ENCODE measurements at places on chromosomes 16 and 17.

DNA sequence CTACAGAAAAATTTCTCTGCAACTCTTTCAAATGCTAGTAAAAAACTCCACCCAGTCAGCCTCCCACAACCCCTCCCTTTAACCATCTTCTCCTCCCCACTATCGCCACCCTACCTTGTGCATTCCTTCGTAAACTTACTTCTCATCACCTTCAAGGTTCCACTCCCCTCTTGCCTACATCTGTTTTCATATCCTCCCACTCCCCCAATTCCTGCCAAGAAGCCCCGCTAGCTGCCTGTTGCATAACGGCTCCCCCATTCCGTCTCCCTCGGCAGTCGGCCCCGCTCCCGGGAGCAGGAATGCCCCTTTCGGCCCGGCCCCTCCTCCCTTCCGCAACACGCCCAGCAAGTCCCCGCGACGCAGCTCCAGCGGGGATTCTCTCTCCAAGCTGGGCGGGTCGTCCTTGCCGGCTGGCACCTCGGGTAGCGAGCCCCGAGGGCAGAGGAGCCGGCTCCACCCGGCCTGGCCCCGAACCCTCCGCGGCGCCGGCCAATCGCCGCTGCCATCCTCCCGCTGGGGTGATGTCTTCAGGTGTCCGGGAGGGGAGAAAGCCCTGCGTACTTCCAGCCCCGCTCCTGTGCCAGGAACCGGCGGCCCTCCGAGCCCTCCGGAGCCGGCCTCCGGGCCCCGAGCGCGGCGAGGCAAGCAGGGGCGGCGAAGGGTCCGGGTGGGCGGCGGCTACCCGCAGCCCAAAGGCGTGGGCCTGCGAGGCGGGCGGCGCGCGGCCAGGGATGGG is 1.5 kb downstream of the PHLPP2 start:
- DNase-seq, result peak; percentile 28

GRCh38 chr17:27326051-27326450 is 32.1 kb downstream of the WSB1 start:
- DNase-seq, result no peak

GRCh38 chr16:8720080-8720966 is 45.9 kb downstream of the ABAT start:
- peak; percentile 52 for DNase-seq

DNA sequence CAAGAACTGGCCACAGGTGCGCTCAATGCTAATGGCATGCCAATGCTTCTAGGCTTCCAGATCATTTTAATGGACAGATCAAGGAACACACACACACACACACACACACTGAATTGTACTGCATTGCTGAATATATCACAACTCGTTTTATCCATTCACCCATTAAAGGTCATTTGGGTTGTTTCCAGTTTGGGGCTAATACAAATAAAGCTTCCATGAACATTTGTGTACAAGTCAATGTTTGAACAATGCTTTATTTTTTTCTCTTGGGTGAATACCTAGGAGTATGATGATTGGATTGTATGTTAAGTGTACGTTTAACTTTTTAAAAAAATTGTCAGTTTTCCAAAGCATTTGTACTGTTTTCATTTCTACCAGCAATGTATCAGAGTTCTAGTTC is 3.6 kb upstream of the PCTP start:
- no peak for DNase-seq

- no peak for DNase-seq
These were observed 10.4 kb downstream of the CD300LF start for GRCh38 chr17:74702116-74702871.

GRCh38 chr17:32636598-32637218 is 149.9 kb downstream of the CDK5R1 start:
- DNase-seq, result no peak

DNA sequence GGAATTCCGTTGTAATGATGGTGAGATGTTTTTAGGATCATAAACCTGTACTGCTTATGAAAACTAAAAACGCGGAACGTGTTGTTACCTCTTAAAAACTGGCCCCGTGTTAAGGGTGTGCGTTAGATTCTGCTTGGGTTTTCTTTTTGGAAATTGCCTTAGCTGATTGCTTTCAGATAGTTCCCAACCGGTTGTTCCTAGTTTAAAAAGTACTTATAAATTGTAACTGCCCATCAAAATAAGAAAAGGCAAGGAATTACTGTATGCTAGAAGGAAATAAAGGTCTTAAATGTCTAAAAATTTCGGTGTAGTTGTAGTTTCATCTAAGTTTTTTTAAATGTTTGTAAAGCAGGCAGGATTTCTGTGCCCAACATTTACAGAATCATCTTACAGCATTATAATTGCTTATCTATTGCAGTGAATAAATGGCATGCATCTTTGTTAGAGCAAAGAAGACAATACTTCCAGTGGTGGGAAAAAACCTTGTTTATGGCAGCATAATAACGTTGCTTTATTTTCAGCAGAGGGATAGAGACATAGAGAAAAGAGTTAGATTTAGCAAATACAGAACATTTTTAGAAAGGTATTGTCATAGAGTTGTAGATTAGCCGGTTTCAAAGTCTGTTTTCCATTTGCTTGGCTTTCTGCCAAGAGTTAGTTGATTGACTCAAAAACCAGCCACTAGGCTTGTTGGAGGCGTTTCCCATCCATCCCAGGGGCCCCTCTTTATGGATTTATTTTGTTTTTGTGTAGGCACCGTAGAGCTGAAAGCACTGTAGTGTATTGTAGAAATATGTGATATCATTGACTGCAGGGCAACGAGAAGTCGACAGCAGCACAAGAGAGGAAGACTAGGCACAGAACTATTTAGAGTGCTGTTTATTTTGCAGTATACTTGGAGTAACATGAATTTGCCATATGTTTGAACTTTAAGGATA is 1.7 kb downstream of the PPM1D start:
- DNase-seq, result no peak

GRCh38 chr17:48385319-48385718 is 44.7 kb downstream of the SKAP1 start:
- no peak for DNase-seq

DNA sequence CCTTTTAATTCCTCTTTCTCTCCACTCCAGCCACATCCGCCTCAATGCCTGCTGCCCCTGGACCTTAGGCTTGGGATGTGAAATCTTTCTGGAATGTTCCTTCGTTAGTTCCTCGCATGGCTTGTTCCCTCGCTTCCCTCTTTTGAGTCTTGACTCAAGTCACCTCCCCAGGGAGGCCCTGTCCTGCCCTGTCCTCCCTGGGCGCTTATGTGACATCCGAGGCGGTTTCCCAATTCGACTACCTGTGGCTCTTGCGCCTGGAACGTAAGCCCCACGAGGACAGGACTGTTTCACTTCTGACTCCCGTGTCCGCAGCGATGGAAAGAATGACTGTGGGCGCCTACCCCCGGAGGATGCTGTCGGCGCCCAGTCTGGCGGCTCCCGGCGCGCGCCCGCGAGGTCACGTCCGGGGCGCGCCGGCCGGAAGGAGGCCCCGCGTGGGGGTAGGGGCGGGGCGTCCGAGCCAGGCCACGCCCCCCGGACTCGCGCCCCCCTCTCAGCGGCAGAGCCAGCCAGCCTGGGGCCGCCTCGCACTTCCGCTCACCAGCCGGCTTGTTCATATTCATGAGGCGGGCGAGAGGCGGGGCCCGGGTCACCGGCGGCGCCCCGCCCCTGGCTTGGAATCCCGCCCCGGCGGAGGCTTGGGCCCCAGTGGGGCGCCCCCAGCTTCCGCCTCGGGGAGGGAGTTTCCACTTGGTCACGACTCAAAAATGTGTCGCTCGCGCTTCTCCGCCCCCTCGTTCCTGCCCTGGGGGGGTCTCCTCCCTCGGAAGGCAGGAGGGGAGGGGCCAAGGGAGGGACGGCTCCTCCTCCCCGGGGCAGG is 8.4 kb upstream of the GLIS2 start:
- no peak for DNase-seq

- DNase-seq, result no peak
These were observed 26.8 kb upstream of the DLX3 start for GRCh38 chr17:50021681-50022370.

- no peak for DNase-seq
These were observed 47.4 kb upstream of the NUDT7 start for GRCh38 chr16:77674888-77675287.

DNA sequence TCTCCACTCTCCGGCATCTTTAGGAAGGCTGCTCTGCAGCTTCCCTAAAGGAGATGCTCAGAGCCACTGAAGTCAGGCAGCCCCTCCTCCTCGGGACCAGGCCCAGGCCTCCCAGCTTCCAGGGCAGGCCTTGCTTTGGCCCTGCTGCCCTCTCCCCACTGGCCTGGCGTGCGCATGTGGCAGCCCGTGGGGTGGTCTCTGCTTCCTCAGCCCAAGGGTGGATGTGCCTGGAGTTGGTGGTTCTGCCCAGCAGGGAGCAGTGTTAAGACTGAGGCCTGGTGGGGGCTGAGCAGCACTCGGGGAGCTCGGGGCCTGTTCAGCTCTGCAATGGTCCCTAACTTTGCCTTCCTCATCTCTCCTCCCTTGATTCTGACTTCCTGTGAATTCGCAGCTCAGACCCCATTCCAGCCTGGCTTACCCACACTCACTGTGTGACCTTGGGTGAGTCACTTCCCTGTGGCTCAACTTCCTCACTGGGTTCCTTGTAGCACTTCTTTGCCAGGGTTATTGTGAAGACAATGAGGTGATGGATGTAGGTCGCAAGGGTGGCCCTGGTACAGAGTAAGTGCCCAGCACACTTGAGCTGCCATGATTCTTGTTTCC is 63.2 kb downstream of the NKD1 start:
- DNase-seq, result peak; percentile 12

- DNase-seq, result no peak
These were observed 12.5 kb downstream of the ZNF652 start for GRCh38 chr17:49349541-49349940.

DNA sequence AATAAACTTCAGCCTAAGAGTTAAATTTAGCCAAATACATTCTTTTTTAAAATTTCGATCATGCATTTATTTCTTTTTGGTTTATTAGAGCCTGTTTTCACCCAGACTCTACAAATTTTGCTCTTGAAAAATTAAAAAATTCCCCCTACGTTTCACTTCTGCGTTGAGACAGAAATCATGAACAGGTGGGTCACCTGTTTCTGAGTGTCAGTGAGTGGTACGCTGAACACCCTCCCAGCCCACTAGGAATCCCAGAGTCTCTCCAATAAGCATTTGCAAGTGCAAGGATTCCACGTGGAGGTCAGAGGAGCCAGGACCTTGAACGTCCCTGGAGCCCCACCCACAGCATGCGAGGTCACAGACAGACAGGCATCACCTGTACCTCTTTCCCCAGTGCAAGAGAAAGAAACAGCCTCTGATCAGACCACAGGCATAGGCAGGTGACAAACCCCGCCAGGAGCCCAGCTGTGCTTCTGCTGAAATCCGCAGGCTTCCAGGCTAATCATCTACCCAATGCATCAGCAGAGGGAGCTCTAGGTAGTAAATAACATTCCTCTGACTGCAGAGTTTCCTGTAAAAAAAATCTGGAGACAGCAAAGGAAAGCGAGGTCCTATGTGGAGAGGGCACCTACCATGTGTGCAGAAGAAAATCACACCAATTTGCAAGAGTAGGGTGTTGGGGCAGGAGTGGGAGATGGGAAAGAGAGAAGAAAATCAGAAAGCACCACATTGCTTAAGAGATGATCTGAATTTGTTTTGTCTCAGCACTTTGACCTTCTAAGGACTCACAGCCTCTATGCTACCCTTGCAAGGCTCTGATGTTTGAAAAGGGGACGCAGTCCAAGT is 5.9 kb upstream of the XYLT1 start:
- peak; percentile 10 for DNase-seq

DNA sequence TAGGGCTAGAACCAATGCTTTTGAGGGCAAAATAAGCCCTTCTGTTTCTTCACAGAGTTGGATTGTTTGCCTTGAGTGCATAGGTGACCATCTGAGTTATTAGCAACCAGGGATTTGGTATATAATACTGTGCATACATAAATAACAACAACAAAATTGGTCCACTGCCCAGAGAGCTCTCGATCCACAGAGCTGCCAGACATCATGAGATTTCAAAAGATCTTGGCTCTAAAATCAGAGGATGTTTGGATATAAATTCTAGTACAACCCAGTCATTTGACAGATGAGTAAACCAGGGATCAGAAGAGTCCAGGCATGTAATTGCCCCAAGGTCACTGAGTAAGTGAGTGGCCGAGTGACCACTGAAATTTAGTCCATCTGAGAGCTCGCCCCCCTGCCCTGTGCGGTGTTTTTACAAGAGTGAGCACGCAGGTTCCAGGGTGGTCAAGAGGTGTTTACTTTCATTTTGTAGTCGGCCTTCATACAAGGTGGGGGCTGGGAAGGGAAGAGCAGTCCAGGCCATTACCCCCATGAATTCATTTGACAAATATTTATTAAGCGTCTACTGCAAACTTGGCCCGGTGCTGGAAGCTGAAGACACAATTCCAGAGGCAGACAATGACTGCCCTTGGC is 1.8 kb upstream of the MT2A start:
- no peak for DNase-seq

GRCh38 chr16:50459496-50460080 is 88.6 kb upstream of the NKD1 start:
- DNase-seq, result no peak

GRCh38 chr16:24748242-24748641 is 18.8 kb downstream of the TNRC6A start:
- DNase-seq, result peak; percentile 86

GRCh38 chr16:30892670-30893416 is 1.0 kb downstream of the BCL7C start:
- DNase-seq, result no peak

DNA sequence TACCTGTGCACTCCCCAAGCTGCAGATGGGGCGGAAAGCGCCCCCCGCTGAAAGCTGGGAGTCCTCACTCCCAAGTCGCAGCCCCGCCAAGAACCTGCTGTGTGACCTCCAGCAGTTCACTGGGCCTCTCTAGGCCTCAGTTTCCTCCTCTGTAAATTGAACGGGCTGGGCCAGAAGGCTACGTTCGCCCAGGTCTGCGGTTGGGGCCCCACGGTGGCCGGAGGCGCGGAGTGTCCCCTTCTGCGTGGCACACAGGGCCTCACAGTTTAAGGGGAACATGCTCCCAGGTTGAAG is 628 bp downstream of the GALK1 start:
- DNase-seq, result no peak

Measured in kidney epithelial cell (primary cell).